Right cardiac atrium (tissue), 5 donors: ENCODE measurements at places on chromosomes 11 and 22. TPM values are rescaled to one million over a fixed set of nuclear protein-coding genes. Genes with fewer than 3 reads are reported as not detected.

The CCDC89 gene
- total RNA-seq: 0.91 TPM

The PAK1 gene
- total RNA-seq: 18.3 TPM

The ACR gene
- total RNA-seq: 1.2 TPM

The GTSE1 gene
- 1.2 TPM for total RNA-seq

The UBQLN3 gene
- not detected for total RNA-seq

The TRIM6 gene
- total RNA-seq: 2.4 TPM

The HYLS1 gene
- total RNA-seq: 5.4 TPM

The FGF4 gene
- total RNA-seq: not detected

The TBC1D22A gene
- total RNA-seq: 15.7 TPM

The FXYD2 gene
- 1.1 TPM for total RNA-seq

The KBTBD3 gene
- total RNA-seq: 14.4 TPM

The SLC25A22 gene
- 6.1 TPM for total RNA-seq

The FERMT3 gene
- 10.9 TPM for total RNA-seq

The APLNR gene
- 26.4 TPM for total RNA-seq

DNA sequence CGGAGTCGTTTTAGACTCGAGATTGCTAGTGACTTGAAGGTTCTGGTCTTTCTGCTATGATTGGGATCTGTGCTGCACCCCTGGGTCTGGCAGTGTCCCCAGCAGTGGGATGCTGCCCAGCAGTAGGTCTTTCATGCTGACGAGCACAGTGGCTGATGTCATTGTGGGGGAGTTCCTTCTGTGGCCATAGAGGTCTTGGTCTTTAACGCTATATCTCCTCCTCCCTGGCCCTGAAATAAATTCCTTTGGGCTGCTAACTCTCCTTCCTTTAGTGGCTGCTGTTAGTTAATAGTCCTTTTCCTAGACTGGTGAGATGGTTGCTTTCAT lies 136.3 kb downstream of the TEAD1 start:
- peak; percentile 64 for DNase-seq

GRCh38 chr22:23270212-23270733 lies 90.0 kb downstream of the BCR start:
- no peak for DNase-seq

DNA sequence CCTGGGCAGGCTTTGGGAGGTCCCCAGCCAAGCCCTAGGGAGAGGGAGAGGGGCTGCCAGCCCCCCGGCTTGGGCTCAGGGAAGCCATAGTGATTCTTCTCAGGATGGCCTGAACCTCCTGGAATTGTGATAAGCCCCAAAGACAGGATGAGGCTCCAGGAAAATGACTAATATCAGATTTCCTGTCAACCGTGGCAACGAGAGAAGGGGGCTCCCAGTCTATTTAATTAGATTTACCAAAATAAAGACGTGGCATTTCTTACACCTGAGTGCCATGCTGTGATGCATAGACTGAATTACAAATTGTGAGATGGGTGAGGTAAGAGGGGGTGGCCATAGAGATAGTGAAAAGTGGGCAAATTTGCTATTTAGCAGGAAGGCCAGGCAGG lies 20.4 kb downstream of the SERPINH1 start:
- no peak for DNase-seq

DNA sequence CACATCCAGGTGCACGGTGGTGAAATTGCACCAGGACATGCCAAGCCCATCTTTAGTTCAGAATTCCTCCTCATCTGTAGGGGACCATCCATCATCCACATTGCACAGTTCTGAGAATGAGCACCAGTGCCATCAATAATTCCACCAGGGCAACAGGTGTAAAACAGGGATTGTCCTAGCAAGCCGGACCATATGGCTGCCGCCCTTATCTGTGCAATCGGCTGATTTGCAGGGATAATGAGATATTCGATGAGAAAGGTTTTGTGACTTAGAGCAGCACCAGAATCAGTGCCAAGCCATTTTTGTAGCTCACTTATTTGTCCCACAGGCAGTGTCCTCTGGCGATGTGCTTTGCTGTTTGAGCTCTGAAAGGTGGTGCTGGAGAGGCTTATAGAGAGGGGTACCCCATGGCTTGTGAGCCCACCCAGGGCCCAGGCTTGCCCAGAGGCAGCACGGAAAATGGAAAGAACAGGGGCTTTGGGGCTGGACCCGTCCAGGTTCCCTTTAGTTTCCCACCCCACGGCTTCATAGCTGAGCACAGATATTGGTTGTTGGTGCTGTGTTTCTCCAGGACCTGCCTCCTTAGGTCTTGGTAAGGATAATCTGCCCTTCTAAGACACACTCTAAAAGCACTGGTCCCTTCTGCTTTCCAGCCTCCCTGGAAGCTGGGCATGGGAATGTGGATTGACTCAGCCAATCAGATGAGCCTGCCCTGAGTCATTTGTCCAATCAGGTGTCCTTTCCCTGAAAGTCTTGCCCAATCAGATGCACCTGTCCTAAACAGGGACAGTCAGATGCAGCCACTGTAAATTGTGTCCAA lies 84.0 kb upstream of the SHANK2 start:
- DNase-seq: no peak

- DNase-seq: peak; percentile 80
These were observed 705 bp downstream of the UNC93B1 start for GRCh38 chr11:68002938-68003845.

GRCh38 chr11:94803491-94803890 lies 35.3 kb downstream of the AMOTL1 start:
- DNase-seq: no peak

GRCh38 chr11:109153836-109154235 lies 268.2 kb upstream of the C11orf87 start:
- DNase-seq: no peak

DNA sequence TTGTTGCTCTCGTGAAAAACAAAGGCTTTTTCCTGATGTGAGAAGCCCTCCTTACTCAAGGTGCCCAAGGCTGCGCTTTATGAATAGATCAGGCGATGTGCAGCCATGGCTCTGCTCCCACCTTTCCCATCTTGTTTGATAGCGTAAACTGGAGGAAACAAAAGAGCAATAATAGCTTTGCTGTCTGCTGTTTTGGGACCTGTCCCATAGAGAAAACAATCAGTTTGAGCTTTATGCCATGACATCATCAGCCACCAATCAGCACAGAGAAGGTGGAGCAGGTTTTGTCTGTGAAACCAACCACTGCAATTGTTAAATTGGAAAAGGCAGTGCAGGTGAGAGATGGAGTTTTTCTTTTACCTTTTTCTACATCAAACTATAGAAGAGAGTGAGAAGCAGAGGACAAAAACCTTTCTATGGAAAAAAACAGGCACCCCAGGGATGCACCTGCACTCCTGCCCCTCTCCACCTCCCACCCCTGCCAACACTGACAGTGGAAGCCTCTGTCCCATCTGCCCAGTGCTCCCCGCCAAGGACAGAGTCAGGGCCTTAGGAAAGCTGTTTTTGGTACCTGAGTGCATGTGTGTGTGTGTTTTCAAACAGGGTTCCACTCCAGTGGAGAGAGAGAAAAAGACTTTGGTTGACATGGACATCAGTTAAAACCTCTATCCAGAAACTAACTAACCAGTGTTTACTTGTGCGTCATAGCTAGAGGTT lies 80.7 kb downstream of the MICAL3 start:
- no peak for DNase-seq

DNA sequence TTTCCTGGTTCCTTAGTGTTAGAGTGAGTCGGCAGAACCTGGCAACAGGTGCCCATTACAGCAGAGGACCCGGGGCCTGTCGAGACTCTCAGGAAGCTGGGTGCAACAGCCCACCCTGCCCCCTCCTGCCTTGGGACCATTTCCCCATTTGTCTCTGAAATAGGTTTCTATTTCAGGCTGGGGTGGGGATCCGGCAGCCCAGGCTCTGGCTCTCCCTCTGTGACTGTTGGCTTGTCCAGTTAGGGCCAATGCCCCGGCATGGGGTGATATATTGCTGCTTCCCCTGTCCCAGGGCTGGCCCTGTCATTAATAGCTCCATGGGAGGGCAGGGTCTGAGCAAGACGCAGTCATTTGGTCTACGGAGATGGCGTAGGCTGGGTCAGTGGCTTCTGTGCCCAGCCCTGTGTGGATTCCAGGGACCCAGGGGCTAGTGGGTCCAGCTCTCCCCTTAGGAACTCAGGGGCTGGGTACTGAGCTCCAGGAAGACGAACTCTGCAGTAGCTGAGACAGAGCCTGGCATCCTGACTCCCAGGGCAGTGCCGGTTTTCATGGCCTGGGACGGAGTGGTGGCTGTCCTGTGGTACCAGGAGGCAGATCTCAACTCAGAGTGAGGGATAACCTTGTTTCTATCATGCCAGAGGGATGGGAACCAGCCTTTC lies 2.7 kb downstream of the P2RY6 start:
- DNase-seq: no peak

- DNase-seq: no peak
These were observed 21.8 kb upstream of the UPB1 start for GRCh38 chr22:24473284-24473683.

DNA sequence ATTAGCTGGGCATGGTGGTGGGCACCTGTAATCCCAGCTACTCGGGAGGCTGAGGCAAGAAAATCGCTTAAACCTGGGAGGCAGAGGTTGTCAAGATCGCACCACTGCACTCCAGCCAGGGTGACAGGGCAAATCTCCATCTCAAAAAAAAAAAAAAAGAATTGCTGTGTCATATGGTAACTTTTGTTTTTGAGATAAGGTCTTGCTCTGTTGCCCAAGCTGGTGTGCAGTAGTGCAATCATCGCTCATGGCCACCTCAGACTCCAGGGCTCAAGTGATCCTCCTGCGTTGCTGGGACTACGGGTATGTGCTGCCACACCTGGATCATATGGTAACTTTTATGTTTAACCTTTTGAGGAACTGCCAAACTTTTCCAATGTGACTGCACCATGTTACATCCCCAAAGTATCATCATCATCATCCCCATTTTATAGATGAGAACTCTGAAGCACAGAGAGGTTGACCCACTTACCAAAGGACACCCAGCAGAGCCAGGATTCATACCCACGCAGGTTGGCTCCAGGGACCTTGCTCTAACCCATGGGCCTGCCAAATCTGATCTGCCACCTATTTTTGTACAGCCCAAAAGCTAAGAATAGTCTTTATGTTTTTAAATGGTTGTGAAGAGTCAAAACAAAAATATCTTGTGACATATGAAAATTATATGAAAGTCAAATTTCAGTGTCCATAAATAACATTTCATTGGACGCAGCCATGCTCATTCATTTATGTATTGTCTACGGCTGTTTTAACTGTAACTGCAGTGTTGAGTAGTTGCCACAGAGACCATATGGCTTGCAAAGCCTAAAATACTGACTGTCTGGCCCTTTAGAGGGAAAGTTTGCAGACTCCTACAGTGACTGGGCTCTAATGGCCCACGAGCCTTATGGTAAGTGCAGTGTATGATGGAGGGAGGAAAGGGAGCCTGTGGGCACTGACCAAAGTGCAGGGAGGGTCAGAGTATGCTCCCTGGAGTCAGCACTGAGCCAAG lies 45.3 kb downstream of the GDPD5 start:
- no peak for DNase-seq

DNA sequence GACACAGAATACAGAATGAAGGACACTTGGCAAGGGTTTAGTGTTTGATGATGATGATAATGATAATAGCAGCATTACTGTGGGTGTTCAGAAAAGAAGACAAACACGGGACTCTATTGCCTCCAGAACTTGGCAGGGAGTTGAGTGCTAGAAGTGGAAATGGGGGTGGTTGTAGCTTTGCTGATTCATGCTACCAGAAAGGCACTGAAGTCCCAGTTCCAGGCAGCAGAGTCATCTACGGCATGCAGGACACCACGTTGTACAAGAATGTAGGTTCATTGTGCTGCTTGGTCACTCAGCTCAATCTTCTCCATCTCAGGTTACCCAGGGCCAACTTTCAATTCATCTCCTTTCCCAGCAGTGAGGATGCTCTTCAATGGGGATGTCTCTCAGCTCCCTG lies 115.7 kb downstream of the NTM start:
- no peak for DNase-seq

GRCh38 chr11:61267437-61267841 lies 26.5 kb downstream of the PGA5 start:
- no peak for DNase-seq

GRCh38 chr11:102572554-102573220 lies 42.1 kb upstream of the MMP7 start:
- DNase-seq: no peak
